Activated CD4-positive, alpha-beta T cell treated with anti-CD3 and anti-CD28 coated beads for 36 hours (primary cell): ENCODE measurements at places on chromosomes 12 and 14. TPM values are rescaled to one million over a fixed set of nuclear protein-coding genes. Genes with fewer than 3 reads are reported as not detected.

- DNase-seq: no peak
These were observed 9.4 kb upstream of the KCNH3 start for GRCh38 chr12:49529414-49529813.

GRCh38 chr12:52903855-52904508 lies 894 bp downstream of the KRT8 start:
- peak; percentile 50 for DNase-seq

GRCh38 chr12:39605501-39605900 lies 14.1 kb downstream of the ABCD2 start:
- DNase-seq: no peak

ZDHHC22 gene
- not detected for total RNA-seq

IFT81 gene
- total RNA-seq: 3.5 TPM
